ENCODE measurements at places on chromosomes 6 and 20.
A peak's percentile ranks its signal among the peaks of the same experiment; 100 is the strongest.

- no peak for DNase-seq
These were observed 23.6 kb downstream of the KCNG1 start for GRCh38 chr20:50999355-50999754.

DNA sequence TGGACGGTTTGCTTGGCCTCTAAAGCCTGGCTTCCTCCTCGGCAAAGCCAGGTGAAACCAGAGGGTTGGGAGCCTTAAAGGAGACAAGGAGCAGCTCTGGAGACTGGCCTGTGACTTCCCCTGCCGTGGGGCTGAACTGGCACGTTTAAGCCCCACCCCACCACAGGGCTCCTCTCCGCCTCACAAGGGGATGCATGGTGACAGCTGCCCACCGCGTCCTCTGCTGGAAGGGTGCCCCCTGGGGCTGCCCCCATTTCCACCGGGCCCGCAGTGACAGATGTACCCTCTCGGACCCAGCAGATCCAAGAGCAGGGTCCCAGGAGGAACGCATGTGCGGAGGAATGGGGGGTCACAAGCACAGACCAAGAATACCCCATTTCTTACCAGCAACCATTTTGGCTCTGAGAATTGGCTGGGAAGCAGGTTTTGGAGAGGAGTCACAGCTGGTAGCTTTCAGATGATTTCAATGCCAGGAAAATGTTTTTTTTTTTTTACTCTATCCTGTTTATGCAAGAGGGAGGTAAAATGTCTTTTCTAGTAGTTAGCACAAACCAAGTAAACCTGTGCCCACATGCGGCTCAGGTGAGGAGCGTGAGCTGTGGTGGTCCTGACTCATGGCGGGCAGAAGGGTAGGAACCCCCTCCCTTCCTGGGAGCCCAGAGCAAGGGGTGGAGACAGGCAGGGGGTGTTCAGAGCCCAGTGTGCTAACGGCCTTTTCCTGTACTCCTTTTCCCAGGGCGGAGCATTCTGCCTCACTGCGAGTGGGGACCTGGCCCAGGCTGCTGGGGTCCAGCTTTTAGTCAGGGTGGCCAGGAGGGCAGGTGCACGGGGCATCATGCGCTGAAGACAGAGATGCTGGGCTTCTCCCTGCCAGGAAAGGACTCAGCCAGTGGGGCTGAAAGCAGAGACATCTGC is 33.0 kb downstream of the FRMD1 start:
- DNase-seq, result no peak

GRCh38 chr6:5398530-5398929 is 137.2 kb downstream of the FARS2 start:
- peak; percentile 63 for DNase-seq

DNA sequence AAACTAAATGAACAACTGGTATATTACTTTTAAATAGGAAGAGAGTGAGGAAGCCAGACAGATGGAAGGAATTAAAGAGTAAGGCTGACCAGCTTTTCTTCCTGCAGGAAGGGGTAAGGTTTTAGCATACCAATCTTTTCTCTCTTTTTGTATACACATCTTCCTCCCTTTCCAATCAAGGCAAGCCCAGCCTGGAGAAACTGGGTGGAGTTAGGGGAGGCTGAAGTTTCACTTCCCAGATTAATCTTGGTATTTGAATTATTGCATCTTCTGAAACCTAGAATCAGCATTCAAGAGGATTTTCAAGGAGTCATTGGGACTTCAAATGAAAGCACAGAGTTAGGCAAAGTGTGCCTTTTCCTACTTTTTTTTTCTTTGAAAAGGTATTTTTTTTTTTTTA is 33.1 kb downstream of the TMEM14A start:
- DNase-seq, result no peak

GRCh38 chr20:49854190-49854875 is 41.7 kb downstream of the SLC9A8 start:
- no peak for DNase-seq
